ENCODE measurements at places on chromosomes 11 and 22.

DNA sequence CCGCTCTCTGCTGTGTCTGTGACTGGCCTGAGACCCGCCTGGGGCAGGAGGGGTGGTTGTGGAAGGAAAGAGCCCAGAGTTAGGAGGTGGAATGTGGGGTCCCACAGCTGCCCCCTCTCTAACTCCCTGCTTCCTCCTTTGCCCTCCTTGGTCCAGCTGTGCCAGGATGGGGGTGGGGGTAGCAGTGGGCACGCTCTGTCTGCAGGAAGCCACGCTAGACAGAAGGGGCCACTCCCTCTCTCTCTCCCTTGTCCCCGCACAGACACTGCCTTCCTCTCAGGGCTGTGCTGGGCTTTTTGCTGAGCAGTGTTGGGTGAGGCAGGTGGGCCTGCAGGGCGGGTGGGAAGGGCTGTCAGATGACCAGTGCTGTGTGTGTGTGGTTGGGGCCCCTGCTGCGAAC is 2.0 kb upstream of the SOX10 start:
- no peak for DNase-seq

DNA sequence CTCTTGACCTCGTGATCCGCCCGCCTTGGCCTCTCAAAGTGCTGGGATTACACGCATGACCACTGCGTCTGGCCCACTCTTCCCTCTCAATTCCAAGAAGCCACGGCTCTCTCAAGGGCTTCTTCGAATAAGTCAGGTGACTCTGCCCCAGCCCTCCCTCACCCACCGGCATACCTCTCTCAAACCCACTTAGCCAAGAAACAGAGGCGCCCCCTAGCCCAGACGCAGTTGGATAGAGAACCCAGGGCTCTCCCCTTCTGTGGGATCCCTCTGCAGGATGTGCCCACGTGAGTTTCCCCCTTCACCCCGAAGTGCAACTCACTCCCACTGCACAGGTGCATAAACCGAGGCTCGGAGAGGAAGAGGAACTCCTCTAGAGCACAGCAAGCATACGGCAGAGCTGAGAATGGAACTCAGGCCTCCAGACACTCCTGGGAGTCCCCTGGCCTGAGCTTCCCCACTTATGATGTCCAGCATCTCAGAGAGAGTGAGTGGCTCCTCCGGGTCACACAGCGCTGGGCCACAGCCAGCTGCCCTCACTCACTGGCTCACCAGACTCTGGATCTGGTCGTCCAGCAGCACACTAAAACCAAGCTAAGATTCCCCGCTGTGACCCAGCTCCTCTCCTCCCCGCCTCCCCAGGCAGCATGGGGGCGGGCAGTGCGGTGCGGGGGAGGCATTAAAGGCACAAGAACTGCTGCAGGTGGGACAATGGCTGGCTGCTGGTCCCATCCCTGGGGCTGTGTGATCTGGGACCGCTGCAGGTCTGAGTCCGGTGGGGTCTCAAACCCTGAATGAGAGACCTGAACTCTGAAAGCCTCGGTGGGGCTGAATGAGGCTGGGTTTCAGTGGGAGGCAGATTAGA is 16.8 kb upstream of the RGL4 start:
- no peak for DNase-seq

- no peak for DNase-seq
These were observed 533.9 kb upstream of the CCDC90B start for GRCh38 chr11:83819931-83820549.

- no peak for DNase-seq
These were observed 32.9 kb downstream of the FAT3 start for GRCh38 chr11:92257536-92257935.

DNA sequence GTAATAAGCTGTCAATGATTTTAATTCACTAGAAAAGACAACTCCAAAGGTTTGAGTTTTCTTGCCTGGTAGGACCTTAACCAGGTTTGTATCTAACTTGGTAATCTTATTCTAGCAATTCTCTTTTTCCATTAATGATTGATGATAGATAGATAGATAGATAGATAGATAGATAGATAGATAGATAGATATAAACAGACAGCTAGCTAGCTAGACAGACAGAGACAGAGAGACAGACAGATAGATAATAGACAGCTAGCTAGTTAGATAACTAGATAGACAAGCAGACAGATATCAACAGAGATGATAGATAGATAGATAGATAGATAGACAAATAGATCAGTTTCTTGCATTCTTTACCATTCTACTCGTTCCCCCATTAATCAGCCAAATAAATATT is 15.3 kb downstream of the TMPRSS6 start:
- DNase-seq: no peak

- DNase-seq: no peak
These were observed 279.0 kb downstream of the CTTN start for GRCh38 chr11:70677232-70677916.

GRCh38 chr11:61967924-61968757 is 707 bp upstream of the FTH1 start:
- no peak for DNase-seq

DNA sequence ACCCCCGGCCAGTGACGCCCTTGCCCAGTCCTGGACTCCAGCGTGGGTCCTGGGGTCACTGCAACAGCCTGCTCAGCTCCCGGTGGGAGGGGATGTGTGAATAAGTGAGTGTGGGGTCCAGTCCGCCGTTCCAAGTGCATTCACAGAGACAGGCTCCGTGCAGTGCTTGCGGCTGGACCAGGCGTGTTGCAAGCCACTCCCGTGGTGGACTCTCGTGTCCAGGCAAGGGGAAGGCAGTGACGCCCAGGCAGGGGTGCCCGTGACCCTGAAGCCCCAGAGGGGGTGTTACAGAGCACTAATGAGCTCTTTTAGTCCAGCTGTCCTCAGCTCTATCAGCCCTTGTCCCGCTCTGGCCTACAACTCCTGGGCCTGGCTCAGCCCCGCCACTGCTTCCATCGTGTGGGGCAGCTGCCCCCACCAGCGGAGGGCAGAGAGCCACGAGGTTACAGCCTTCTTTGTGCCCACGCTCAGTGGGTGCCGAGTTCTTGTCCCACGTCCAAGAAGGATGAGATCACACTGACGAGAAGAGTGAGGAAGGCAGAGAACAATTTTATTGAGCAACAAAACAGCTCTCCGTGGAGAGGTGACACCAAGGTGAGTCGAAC is 1807.5 kb downstream of the LRRC4C start:
- DNase-seq: no peak

DNA sequence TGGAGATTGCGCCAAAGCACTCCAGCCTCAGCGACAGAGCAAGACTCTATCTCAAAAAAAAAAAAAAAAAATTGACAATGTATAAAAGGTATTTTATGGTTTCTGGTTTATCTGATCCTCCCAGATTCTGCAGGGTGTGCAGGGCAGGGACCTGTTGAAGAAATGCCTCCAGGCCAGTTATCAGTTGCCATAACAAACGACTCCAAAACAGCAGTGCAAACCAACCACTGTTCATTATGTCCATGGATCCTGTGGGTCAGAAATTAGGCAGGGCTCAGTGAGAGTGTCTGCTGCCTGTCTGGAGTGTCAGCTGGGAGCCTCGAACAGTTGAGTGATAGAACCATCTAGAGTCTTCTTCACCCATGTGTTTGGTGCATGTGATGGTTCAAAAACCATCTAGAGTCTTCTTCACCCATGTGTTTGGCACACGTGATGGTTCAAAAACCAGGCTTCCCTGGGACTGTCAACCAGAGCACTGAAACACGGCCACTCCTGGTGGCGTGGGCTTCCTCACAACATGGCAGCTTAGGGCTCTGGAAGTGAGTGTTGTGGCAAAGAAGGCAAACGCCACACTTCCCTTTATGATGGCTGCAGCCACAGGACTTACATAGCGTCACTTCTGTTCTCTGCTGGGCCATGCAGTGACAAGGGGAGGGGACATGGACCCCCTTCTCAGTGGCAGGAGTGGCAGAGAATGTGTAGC is 115.1 kb upstream of the CRYBB3 start:
- DNase-seq: no peak

DNA sequence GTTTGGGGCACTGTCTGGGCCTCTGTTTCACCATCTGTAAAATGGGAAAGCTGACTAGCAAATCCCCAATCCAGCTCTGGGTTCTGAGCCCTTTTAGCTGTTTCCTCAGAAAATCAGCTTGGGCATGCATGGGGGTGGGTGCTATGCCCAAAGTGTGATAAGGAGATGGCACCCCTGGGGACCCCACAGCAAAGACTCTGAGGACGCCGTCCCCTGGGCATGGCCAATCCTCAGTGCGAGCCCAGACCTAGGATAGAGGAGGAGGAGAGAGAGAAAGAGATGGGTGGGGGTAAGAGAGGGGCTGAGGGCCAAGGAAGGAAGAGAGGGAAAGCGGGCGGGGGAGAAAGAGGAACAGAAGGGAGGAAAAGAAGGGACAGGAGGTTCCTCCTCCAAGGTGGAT is 31.8 kb downstream of the TPBGL start:
- DNase-seq: no peak

GRCh38 chr22:47540011-47540410 is 777.6 kb downstream of the TBC1D22A start:
- DNase-seq: no peak

- DNase-seq: no peak
These were observed 10.2 kb upstream of the CHST1 start for GRCh38 chr11:45675646-45676045.

DNA sequence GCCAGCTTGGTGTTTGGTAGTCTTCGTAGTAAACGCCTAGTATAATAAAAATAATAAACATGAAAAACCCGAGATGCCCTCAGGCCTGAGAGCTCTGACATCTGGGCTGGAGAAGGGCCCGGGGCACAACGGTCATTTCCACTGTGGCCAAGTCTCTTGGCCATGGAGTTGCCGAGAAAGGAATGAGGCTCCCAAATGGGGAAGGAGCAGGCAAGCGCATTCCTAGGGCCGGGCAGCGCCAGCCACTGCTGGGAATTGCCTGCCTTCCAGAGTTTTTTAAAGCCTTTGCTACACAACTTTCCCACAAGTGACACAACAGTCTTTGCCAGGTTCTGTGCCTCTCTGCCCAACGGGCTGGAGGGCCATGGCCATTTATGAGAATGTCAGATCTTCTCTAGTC is 103.4 kb downstream of the NAV2 start:
- no peak for DNase-seq

DNA sequence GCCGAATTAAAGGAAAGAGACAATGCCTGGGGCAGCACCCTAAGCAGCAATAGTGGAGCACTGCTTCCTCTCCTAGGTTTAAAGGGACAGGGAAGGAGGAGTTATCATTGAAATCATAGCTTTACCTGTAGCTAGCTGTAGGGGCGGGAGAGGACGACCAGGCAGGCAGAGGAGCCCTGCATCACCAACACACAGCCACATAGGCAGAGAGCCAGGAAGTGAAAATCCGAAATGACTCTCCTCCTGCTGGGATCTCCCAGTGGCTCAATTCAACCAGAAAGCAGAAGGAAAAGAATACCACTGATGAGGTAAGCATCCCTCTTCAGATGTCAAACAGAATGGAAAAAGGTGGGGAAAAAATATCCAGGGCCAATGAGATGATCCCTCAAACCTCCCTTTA is 20.4 kb downstream of the MRGPRX4 start:
- DNase-seq: no peak

- no peak for DNase-seq
These were observed 67.9 kb downstream of the ENTHD1 start for GRCh38 chr22:39825661-39826102.
